ENCODE measurements at places on chromosomes 2 and 18.

DNA sequence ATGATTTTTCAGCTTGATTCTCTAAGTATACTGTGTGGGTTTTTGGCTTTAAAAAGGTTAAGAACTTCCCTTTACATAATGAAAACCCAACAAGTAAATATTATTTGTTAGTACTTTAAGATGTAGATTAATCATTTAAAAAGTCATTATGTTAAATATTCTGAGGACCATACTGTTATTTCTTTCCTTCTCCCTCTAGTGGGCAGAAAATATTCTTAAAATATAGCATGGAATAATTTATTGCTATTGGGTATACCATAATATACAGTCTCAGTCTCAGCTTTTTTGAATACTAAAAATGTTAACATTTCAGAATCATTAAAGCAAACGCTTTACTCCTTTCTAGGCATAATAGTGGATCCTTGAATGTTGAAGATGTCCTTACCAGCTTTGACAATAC, 28.1 kb downstream of the CAMKMT start:
- DNase-seq: no peak

- no peak for DNase-seq
These were observed 19.7 kb upstream of the TNFAIP6 start for GRCh38 chr2:151337643-151338042.

- no peak for DNase-seq
These were observed 28.8 kb upstream of the CACNB4 start for GRCh38 chr2:152127628-152128027.

DNA sequence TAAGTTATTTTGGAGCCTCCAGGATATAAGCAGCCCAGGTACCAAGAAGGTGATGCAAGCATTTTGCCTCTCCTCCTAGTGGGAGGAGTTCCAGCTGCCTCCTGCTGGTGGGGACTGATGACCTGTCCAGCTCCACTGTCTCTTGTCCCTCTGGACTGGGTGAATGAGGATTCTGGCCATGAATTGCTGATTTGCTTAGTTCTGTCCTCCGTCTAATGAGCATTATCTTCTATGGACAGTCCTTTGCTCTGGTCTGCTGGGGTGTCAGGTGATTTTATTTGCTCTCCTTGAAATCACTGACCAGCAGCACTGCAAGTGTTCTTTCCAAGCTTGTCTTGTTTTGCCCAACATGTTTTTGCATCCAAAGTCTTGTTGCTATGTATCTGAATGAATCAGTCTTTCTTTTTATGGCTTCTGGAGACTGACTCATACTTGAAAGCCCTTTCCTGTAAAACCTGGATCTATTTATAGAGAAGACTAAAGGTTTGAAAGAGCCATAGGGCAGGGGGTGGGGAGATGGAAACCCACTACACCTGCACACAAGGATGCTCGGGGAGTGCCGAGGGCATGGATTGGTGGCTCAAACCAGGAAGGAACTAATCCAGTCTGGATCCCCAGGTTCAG, 40.5 kb upstream of the EFHD1 start:
- no peak for DNase-seq

GRCh38 chr2:118992740-118993391, 50.9 kb downstream of the MARCO start:
- DNase-seq: no peak

- no peak for DNase-seq
These were observed 82.0 kb upstream of the MEX3C start for GRCh38 chr18:51279367-51279984.

GRCh38 chr18:46341986-46342525, 237.9 kb downstream of the HAUS1 start:
- DNase-seq: no peak

- peak; percentile 82 for DNase-seq
These were observed 221.5 kb upstream of the SLC35G4 start for GRCh38 chr18:11387880-11388279.

DNA sequence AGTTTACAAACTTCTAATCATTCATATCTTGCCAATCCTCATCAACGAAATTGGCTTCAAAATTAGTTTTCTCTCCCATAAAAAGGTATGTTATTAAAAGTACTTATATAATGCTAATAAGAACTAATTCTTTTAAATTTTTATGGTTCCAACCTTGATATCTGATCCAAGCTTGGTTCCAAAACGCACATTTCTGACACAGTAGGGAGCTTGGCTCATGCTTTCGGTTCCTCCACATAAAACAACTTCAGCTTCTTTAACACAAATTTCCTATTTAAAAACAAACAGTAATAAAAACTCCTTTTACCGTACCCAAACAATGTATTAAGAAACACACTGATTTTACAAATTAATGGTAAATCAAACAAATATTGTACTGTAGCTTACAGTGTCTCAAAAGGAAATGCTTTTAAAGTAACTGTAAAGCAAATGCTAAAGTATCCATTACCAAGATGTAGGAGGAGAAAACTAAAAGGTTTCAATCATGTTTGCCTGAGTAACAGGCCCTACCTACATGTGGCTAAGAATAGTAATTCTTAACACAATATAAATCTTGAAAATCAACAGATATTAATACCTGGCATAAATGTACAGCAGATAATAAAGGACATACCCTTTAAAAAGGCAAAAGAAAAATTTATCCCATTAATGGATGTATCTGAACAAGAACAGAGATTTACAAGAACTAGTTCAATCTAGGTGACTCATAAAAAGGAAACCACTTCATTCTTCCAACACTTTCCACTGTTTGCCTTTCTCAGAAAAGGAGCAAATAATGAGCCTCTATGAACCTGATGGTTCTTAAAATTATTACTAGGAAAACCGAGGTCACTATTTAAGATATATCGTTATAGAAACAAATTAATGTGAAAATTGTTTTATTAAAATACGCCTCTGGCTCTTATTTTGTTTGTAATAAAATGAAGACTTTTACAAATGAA, 17.5 kb downstream of the ACAA2 start:
- no peak for DNase-seq
